Activated CD4-positive, alpha-beta T cell treated with anti-CD3 and anti-CD28 coated beads, Interleukin-10, Interleukin-2, amounts not matched to agents 100 ng/mL and 50 ng/mL, durations not matched to agents 16 hours and 8 hours (primary cell): ENCODE measurements at places on chromosomes 2 and 18.

DNA sequence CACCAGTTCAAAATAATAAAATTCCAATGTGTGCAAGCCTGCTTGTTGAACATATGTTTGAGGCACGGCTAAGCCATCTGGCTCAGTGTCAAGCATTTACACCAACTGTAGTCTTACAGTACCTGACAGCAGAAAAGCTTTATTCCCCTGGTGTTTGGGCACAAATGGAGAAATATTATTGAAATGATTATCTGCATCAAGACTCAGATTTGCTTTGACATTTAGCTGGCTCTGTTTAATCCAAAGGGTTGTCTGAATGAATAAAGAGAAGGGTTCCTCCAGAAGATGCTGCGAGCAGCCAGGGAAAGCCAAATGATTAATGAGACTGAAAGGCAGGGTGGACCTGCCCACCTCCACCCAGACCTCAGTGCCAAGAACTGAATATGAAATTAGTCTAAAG is 393.2 kb upstream of the GALNT5 start:
- no peak for DNase-seq

DNA sequence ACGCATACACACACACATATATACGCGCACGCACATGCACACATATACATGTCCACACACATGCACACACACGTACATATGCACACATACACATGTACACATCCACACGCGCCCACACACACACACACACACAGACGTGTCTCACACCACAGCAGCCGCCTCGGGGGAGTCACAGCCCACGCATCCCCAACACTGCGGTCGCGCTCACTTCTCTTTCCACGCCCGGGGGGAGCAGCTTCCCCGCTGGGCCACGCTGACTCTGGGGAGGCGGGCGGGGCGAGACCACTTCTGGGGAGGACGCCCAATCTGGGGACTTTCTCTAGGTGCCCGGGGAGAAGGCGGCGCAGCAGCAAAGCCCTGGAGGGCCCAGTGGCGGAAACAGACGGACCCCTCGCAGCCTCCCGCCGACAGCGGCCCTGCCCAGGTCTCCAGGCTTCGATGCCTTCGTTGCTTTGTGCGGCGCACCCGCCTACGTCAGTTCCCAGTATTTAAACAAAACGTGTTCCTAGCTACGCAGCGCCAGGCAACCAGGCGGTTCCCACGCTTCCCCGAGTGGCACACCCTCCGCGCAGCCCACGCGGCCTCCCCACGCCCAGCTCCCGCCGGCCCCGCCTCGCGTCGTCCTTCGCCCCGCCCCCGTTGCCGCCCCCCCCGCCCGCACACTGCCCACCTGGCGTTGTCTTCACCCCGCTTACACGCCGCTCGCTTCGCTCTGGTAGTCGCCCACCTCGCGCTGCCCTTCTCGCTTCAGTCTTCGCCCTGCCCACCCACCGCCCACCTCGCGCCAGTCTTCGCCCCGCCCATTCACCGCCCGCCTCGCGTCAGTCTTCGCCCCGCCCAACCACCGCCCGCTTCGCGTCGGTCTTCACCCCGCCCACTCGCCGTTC is 810 bp upstream of the RBFA start:
- no peak for DNase-seq

DNA sequence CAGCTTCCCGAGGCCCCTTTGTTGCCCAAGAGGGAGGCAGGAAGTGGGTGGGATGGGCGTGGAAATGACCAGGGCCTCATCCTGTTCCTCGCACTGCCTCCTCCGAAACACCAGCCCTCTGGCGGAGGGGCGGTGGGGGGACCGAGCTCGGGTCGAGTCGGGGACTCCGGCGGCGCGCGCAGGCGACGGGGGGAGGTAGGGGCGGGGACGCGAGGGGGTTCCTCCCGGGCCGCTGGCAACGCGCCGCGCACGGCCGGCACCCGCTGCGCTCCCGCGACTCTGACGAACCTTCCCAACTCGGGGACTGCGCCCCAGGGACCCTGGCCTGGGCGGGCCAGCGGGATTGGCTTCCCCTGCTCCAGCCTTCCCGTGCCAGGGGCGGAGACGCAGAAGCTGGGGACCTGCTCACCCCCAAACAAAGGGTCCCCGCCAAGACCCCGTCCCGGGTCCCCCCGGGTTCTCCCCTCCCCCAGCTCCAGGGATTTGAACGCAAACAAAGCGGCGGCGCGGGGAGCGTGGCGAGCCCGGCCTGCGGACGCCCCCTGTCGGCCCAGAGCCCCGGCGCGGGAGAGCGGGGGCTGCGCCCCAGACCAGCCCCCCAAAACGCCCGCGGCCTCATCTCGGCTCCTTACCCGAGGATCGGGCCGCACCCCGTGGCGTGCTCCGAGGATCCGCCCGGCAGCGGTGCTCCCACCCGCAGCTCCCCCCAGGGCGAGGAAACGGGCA is 1.2 kb downstream of the SEMA4C start:
- DNase-seq: peak; percentile 76

DNA sequence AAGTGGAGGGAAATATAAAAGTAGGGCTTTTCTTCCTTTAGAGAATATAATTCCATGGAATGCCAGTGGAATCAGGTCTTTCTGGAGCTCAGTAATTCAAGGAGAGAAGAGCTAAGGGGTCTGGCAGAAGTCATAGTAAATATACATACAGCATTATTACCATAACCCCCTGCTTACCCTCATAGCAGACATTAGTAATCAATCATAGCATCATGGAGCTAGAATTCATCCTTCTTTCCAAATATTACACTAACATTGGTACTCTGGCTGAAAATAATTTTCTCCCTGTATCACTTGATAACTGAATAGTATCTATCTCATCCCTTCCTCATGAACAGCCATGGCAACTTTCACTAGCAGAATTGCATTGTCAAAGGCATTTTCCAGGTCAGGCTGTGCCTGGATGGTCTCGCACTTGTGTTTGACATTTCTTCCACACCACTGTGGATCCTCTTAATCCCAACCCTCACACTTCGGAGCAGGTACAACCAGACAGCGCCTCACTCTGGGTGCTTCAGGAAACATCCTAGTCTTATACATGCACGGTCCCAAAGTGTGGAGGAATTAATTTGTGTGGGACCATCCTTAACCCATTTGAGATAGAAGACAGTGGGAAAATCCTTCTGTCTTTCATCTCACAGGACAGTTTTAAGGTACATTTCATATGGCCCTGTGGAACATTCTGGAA is 84.2 kb upstream of the SEC11C start:
- no peak for DNase-seq

DNA sequence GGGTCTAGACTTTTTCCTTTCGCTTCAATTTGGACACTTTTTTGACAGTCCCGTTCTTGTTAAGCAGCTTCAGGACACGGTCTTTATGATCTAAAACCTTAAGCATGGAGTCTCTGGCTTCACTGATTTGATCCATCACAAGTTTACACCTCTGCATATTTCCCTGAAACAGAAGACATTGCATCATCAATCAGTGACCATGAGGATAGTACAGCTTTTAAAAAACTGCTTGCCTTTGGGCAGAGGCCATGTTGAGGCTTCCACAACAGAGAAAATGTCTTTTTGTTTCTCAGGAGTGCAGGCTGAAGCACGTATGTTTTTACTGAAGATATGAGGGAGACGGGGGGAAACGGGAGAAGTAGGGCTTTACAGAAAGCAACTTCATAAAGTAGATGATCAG is 56.2 kb upstream of the AMMECR1L start:
- no peak for DNase-seq

GRCh38 chr2:183088061-183088460 is 9.5 kb downstream of the DUSP19 start:
- peak; percentile 5 for DNase-seq

- DNase-seq: no peak
These were observed 23.1 kb upstream of the TNFAIP6 start for GRCh38 chr2:151334082-151334815.

GRCh38 chr18:13470516-13471197 is 252.1 kb downstream of the LDLRAD4 start:
- DNase-seq: no peak
